ENCODE measurements at places on chromosomes 7 and 10.
A peak's percentile ranks its signal among the peaks of the same experiment; 100 is the strongest.

DNA sequence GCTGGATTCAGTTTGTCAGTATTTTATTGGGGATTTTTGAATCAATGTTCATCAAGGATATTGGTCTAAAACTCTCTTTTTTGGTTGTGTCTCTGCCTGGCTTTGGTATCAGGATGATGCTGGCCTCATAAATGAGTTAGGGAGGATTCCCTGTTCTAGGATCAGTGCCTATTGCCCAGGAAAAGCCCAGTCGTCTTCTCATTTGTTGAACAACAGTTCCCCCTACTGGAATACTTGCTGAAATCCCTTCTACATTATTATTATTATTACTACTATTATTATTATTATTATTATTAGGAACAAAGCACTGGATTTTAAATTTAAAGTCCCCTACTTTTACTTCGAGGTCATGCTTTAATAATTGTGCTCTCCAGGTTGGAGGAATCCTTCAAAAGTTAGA, 528.9 kb downstream of the MAGI2 start:
- no peak for DNase-seq

GRCh38 chr7:55085511-55086412, 66.9 kb downstream of the EGFR start:
- no peak for DNase-seq

GRCh38 chr7:72430531-72430930, 18.4 kb upstream of the CALN1 start:
- no peak for DNase-seq

GRCh38 chr10:118343115-118343514, 991 bp upstream of the FAM204A start:
- DNase-seq: no peak

GRCh38 chr7:43385856-43386255, 197.1 kb upstream of the STK17A start:
- DNase-seq: no peak

DNA sequence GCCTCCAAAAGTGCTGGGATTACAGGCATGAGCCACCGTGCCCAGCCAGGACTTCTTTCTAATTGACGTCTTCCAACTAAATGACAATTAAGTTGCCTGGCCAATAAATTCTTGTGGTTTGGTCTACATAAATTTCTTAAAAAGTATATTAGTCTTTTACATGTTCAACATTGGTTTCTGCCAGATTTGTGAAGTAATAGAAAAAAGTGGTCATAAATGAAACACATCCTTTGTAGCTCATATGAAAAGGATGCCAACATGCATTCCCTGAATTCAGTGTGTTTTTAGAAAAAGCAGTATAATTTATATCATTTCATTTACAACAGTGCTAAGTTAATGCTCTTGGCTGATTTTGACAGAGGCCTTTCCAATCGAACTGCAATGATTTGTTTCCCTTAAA, 215.0 kb downstream of the TAX1BP1 start:
- DNase-seq: no peak

DNA sequence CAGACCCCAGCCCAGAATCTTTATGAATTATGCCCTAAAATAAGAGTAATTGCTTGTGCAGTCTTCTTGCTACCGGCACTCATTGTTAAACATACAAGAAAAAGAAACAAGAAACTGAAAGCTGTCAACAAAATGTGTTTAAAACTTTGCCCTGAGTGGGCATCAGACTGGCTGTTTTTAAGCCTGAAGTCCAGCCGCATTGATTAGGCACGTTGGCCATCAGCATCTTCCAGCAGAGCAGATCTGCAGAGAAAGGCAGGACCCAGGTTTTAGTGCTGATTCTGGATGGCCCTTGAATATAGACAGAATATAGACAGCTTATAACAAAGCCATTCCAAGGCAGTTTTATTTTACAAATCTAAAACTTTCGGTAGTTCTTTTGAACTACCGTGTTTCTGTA, 102.8 kb downstream of the POLL start:
- DNase-seq: no peak

DNA sequence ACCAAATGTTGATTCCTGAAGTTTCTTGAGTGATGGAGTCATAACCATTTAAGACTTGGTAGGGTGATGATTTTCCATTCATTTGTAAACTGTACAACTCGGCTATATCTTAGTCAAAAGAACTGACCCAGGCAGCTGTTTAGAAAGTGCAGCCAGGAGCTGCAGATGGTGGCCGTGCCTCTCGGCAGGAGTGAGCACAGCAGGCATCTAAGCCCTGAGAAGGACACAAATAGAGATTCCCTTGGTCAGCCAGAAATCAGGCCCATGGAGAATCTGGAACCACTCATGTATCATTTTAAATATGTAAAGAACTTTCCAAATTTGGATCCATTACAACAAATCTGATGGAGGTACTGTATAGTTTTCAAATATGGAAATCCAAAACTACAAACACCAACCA, 177.0 kb upstream of the AKR1E2 start:
- no peak for DNase-seq

DNA sequence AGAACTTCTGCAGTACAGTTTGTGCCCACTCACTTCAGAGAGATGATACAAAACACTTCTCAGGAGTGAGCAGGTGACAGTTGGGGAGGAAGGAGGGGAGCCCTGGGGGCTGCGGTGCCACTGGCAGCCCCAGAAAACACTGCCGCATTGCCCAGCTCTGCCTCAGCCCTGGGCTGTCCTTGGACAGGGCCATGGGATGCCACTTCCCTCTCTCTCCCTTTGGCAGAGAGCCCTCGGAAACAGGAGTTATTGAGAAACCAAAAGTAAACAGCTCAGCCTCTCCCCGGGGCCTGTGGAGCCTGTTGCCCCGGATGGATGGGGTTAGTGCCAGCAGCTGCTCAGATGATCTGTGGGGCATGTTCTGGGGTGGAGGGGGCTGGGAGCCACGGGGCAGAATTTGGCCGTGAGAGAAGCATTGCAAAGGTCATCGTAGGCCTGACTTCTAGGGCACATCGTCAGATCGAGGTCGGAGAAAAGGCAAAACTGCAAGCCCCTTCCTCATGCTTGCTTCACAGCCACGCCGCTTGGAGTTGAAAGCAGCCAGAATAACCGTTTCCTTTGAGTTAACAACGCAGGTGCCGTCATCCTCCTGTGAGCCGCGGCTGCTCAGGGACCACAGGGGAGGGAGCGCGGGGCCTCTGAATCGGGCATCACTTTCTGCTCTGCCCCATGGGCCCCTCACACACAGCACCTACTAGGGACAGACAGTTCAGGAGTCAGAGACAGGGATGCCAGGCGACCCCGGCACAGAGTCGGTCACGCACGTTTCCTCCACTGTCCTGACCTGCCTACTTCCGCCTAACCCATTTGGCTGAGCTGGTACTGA, 256.4 kb downstream of the CAMK1D start:
- DNase-seq: peak; percentile 86

GRCh38 chr10:131003455-131003854, 308.1 kb downstream of the TCERG1L start:
- no peak for DNase-seq

All from transverse colon (tissue), 4 donors.